Activated CD4-positive, alpha-beta T cell treated with anti-CD3 and anti-CD28 coated beads for 36 hours (primary cell): ENCODE measurements at places on chromosomes 7 and 10.

GRCh38 chr10:103558911-103559310, 65.4 kb downstream of the NEURL1 start:
- no peak for DNase-seq

GRCh38 chr10:100519311-100520051, at the start of gene SEC31B:
SEC31B (minus strand) TSS chr10:100519861; CDS start chr10:100516952, 2,909 bp downstream.
- DNase-seq: no peak

DNA sequence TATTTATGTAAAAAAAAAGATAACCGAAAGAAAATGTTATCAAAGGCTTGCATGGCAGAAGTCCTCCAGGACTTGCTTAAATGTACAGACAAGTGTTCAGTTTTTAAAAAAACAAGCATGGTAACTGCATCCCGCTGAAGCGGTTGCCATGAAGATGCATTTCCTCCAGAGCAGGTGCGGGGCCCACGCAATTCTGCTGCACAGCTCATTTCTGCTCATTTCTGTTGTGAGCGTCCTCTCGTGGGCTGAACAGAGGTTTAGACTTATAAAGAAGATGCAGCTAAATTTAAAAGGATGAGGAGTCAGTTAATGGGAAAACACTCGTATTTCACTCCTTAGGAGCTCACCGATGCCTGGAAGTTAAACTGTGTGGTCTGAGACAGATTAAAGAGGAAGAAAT, 247.6 kb downstream of the DNAJB6 start:
- peak; percentile 44 for DNase-seq

- DNase-seq: no peak
Measured at GRCh38 chr7:140542228-140542603, 62.9 kb upstream of the MKRN1 start.

DNA sequence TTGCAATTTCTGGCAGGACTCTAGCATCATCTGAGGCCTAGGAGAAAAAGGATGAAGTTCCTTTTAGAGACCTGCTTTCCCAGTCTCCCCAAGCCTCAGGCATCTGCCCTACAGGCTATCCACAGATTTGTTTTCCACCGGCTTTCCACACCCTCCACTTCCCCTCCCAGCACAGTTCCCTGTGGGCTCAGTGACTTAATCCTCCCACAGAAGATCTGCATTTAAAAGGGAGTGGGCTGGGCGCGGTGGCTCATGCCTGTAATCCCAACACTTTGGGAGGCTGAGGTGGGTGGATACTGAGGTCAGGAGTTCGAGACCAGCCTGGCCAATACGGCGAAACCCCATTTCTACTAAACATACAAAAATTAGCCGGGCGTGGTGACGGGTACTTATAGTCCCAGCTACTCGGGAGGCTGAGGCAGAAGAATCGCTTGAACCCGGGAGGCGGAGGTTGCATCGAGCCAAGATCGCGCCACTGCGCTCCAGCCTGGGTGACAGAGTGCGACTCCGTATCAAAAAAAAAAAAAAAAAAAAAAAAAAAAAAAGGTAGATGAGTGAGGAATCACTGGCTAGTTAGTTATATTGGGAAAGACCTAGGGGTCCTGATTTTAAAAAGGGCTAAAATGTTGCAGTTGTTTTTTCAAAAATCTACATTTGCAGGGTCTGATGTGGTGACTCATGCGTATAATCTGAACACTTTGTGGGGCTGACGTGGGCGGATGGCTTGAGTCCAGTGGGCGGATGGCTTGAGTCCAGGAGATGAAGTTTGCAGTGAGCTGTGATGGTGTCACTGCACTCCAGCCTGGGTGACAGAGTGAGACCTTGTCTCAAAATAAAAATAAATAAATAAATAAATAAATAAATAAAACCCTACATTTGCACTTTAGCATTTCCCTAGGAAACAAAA, 119.5 kb downstream of the BAMBI start:
- DNase-seq: no peak

- no peak for DNase-seq
Measured at GRCh38 chr10:112426111-112426510, 20.6 kb downstream of the ZDHHC6 start.

- no peak for DNase-seq
Measured at GRCh38 chr7:149776848-149777407, 3.5 kb upstream of the ZNF467 start.

DNA sequence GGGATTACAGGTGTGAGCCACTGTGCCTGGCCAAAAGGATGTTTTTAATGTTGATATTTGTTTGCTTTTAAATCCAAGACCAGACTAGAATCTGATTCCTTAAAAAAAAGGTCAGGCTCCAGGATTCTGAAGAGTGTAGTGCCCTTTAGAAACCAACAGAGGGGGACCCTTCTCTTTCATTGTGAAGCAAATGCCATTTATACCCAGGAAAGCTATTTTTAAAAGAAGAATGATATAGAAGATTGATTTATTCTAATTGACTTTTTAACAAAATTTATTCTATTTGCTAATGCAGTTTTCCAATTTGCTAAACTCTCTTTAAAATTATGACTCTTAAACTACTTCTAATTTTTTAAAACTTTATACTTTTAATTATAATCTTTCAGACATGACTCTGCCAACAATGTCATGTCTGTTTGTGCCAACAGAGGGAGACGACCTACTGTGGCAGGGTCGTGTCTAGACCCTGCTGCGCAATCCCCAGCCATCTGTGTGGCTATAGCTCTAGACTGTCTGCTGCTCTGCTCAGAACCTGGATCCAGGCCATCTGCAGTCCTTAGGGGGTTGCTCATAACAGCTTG, 201.0 kb upstream of the IMMP2L start:
- DNase-seq: peak; percentile 11

DNA sequence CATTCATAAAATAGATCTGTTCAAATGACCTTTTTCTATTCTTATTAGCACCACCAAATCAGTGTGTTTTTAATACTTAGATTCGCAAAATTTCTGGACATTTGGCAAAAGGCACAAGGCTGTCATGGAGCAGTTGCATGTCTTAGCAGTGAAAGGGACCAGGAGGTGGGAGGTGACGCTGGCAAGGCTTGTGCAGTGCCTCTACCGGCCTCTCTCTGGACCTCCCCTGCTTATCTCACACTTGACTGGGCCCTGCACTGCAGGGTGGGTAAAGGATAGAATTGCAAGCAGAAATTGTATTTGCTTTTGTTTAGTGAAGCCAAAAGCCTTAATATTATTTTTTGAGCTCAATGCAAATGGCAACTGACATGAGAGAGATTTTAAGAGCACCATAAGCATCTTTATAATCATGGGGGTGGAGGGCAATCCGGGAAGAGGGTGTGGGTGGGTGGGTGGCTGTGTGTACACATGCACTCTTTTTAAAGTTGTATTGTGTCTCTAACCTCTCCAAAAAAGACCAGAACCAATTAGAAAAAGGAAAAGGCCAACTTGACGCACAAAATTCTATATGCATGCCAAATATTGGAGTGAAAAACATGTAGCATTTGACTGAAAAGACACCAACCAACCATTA, 106.3 kb downstream of the WNT2 start:
- no peak for DNase-seq

DNA sequence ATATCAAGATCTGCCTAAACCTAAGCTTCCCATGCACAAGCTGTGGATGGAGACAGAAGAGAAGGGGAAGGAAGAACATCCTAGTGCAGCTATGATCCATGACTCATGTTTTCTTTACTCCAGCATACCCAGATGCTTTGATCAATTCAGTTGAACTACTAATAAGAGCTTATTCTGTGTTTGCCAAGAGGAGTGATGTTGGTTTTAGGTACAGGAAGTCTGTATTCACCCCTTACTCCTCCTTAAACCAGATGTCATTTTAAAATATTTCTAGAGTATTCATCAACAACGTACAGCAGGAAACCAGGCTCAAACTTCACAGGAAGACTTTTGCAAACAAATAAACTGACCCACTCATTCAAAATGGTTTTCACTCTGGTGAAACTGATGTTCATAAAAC, 29.2 kb downstream of the PANK1 start:
- DNase-seq: no peak

DNA sequence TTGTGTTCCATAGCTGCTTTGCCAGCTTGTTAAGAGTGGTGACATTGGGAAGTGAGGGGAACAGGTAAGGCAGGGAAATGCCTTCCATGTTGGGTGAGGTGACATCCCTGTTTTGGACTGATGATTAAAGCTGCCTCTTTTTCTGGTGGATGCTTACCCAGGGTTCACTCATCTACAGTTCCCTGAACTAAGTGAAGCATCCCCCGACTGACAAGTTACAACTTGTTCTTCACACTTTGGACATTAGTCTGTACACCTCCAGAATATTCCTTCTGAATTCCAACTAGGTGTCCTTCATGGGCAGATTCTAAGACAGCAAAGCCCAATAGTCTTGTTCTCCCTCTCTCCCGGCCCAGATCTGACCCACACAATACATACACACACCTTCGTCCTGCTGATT, 63.4 kb downstream of the HDAC9 start:
- no peak for DNase-seq

GRCh38 chr10:60427709-60428386, 38.2 kb upstream of the ANK3 start:
- no peak for DNase-seq

DNA sequence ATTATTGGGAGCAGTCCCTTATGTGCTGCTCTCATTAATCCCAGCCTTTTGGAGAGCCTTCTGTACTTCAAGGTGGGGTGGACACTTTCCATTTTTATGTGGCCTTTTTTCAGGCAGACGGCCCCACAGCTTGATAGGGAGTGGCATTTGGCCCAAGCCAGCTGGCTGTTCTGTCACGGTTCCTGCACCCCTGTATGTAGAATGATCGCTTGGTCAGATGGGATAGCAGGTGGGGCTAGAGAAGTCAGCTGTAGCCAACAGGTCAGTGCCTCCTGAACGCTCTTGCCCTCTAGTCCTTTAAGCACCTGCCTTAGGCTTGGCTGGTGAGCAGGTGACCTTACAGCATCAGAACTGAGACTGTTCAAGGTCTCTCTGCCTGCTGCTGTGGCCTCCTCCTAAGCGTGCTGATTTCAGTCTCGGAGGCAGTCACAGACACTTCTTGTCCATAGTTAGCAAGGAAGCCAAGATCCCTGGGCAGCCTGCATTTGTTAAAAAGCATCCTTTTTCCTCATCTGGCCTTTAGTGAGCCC, 95.3 kb downstream of the LRRC4 start:
- no peak for DNase-seq

- DNase-seq: no peak
Measured at GRCh38 chr10:89357975-89358374, 19.9 kb upstream of the IFIT1B start.

GRCh38 chr10:123559066-123559822, 106.9 kb upstream of the GPR26 start:
- peak; percentile 79 for DNase-seq

DNA sequence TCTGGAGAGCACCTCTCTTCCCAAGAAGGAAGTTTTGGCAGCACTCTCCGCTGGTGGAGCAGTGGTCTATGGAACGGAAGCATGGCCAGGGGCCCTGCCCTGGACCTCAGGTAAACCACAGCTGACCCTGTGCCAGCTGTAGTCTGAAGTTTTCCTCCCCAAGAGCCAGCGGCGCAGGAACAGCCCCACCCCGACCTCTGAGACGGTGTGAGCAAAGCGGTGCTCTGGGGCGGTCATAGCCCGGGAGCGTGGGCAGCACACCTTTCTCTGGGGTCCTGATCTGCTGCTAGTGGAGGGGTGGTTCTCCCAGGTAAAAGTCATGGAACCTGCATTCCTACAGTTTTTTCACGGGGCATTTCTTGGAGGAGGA, 52.6 kb downstream of the TSPAN15 start:
- DNase-seq: no peak

GRCh38 chr10:118106426-118106825, 59.7 kb upstream of the RAB11FIP2 start:
- peak; percentile 5 for DNase-seq

DNA sequence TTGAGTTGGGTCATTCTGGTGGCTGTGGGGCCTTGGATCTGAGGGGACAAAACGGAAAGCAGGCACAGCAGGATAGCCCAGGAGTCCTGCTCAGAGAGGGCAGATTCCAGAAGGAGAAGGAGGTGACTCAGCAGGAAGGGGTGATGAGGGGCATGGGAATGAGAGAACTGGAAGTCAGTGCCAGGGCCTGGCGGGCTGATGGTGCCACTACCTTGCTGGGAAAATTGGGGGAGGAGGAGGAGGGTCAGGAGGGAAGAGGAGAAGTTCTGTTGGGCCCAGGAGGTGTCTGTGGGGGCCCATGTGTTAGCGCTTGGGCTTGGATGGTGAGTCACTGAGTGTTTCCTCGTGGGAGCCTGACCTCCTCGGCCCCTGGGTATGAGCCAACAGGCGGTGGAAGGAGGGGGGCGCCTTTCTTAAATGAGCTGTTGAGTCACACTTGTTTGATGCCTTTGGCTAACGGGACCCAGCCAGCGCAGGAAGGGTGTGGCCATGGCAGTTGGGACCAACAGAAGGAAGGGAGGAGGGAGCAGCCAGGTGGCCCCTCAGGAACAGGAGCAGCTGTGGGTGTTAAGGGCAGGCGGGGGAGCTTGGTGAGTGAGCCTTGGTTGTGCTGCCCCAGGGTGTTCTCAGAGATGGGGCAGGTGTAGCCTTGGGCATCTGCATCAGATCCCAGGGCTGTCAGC, 130.0 kb upstream of the BTBD16 start:
- no peak for DNase-seq

DNA sequence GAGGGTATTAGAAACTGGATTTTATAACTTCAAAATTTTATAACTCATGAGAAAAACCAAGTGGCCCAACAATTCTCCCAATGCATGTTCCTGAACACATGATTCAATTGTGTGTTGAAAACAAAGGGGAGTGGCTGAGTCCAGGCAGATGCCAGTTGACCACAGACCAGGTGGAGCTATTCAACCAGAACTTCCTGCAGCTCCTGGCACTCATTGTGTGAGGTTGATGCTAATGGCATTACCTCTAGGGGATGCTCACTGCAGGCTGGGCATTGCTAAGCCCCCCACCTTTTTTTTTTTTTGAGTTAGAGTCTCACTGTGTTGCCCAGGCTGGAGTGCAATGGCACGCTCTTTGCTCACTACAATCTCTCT, 20.3 kb downstream of the MYOF start:
- DNase-seq: no peak

GRCh38 chr7:157446322-157446721, 109.5 kb downstream of the DNAJB6 start:
- no peak for DNase-seq

- DNase-seq: no peak
Measured at GRCh38 chr7:116242178-116242577, 31.8 kb downstream of the TES start.

DNA sequence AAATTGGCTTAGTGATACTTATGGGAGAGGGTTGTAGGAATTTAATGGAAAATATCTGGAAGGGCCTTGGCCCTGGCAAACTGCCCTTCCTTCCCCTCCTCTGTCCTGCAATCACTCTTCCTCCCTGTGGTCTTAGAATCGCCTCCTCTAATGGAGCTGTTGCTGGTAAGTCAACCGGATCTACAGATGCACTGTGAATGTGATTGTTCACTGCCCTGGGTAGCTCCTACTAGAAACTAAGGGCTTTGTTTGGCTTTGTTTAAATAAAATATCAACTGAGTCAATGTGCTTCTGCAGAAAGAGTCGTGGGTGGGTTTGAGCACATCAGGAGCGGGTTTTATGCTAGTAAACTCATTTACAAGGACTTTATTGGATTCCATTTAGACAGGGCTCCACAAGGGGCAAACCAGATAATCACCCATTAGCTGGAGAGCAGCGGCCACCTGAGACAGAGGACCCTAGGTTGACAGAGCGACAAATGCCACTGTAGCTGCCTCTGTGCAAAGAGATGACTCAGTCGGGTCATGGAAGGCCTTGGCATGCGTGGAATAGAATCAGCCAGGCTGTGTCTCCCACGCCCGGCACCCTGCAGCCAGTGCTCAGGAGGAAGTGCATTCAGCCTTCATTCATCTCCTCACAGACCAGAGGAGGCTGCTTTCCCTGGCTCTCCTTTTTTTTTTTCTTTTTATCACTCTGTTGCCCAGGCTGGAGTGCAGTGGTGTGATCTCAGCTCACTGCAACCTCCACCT, 97.9 kb downstream of the GAD2 start:
- no peak for DNase-seq

- DNase-seq: no peak
Measured at GRCh38 chr10:60629332-60629731, 148.9 kb upstream of the CDK1 start.
